ENCODE measurements at places on chromosomes 7 and 10.

GRCh38 chr7:133481676-133482075, 228.8 kb downstream of the EXOC4 start:
- peak; percentile 49 for DNase-seq

DNA sequence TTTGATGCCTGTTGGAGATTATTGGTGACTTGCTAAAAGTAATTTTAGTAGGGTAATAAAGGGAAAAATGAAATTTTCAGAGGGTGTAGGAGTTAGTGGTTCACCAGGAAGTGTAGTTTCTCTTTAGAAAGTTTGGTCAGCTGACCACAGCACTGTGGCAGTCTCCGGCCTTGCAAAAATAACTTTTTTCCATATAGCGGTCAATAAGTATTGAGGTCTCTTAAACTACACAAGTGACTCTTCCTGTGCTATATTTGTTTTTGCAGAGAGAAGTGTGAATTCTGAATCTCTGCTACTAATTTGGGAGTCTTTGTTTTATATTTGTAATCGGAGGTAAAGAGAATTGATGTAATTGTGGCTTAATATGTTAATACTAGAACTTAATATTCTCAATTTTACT, 24.3 kb downstream of the PTPN12 start:
- no peak for DNase-seq

GRCh38 chr7:156094350-156095146, 282.3 kb upstream of the SHH start:
- DNase-seq = no peak

DNA sequence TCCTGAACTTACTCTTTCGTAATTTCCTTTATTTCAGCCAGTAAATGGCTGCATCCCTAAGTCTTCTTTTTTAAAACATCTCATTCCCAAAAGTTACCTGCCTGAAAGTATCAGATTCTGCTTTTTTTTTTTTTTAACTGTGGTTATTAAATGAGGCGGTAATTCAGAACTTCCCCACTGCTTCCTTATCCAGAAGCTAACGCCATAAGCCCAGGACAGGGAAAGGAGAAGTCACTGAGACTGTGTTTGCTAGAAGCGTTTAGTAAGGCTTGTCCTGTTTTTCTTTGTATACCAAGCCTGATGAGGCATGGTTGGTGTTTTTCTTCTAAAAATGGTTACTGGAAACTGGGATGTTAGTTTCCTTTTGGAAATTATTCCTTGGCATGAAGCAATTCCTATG, 197.8 kb downstream of the CELF2 start:
- DNase-seq = no peak

DNA sequence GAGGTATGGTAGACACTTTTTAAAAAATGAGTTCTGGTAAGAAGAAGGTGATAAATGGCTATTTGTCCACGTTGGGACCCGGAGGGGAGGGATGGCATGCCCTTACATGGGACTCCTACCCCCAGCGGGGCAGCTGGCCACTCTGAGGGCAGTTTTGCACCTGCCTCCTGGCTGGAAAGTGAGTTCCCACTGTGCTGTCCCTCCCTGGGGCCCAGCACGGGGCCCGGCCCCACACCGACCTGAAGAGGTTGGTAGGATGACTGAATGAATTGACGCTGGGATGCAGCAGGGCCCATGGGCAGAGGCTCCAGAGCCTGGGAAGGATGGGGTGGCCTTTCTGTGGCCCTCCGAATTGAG, 601 bp upstream of the AEBP1 start:
- DNase-seq = no peak

GRCh38 chr7:131555552-131556052, 826 bp downstream of the PODXL start:
- no peak for DNase-seq

- DNase-seq = no peak
Observed at GRCh38 chr7:37424995-37425394, 23.7 kb downstream of the ELMO1 start.

DNA sequence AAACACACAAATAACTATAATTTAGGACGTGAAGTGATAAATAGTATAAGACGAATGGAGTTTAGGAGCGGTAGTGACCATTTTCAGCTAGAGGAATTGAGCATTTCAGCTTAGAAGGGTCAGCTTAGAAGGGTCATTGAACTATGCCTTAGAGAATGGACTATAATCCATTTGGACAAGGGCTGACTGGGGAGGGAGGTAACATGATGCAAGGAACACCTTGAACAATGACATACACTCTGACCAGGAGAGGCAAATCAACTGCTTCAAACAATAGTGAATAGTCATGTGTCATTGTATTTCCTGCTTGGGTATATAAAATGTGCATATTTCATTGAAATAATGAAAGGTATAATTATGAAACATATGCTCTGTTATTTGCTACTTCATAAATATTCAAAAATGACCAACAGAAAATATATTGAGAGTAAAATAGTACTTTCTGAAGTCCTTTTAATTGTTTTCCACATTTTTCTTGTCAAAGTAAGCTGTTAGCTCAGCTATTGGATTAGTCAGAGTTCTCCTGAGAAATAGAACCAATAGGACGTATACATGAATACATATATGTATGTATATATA, 40.5 kb upstream of the WASL start:
- no peak for DNase-seq

DNA sequence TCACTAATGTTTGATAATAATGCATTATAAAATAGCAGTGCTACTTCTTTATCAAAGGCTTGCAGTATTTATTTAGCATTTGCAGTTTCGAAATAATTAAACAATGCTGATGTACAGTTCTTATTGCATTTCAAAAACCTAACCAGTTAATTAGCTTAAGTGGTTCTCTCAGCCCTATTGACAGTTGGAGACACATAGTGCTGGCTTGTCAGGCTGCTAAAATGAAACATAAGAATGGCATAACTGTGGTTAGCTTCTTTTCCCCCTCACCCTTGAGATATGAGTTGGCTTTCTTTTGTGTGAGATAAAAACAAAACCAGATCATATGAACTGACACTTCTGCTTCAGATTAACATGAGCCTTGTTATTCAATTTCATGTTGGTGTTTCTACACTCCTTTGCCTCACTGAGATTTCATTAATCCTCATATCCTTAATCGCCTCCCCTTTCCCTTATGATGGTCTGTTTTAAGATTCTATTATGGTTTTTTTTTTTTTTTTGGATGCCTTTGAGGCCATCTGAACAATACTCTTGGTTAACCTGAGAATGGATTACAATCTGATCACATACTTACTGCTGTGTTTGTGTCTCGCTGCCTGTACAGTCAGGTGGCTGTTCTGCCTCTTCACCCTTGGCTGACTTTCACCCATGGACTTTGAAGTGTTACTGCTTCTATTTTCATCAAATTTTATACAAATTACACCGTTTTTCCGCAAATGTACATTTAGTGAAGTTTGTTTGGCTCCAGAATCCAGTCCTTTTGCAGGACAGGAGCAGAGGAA, 108.0 kb downstream of the SDK1 start:
- DNase-seq = no peak

- DNase-seq = no peak
Observed at GRCh38 chr10:124341768-124342135, 77.0 kb downstream of the OAT start.

DNA sequence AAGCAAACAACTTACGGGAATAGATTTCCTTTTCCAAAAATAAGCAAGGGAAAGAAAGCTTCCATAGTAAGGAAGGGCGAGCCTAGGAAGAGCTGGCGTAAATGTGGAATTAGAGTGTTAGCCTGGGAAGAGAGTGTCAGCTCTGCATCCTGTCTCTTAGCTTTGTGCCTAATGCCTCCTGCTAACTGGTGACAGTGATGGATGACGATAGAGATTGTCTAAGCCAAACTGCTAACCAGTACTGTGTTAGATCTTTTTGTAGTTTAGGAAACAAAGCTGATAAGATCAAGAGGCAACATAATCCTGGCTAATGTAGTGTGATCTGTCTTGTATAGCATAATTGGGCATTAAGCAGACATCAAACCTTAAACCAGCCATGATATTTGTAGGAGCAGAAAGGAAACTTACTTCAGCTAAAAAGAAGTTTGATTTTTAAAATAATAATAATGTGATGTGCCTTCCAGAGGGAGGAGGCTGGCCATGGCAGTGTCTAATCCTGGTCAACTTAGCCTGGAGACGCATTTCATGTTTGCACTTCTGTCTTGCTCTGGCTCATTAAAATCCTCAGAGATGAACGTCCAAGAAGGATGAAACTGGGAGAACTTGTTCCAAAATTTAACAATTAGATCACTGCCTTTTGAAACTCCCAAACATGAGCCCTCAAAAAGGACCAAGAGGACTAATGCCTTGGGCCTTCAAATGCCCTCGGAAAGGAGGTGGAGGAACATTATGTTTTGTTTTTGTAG, 85.1 kb downstream of the FAM204A start:
- DNase-seq = no peak

- DNase-seq = no peak
Observed at GRCh38 chr7:142153400-142153799, 41.9 kb downstream of the MGAM2 start.

DNA sequence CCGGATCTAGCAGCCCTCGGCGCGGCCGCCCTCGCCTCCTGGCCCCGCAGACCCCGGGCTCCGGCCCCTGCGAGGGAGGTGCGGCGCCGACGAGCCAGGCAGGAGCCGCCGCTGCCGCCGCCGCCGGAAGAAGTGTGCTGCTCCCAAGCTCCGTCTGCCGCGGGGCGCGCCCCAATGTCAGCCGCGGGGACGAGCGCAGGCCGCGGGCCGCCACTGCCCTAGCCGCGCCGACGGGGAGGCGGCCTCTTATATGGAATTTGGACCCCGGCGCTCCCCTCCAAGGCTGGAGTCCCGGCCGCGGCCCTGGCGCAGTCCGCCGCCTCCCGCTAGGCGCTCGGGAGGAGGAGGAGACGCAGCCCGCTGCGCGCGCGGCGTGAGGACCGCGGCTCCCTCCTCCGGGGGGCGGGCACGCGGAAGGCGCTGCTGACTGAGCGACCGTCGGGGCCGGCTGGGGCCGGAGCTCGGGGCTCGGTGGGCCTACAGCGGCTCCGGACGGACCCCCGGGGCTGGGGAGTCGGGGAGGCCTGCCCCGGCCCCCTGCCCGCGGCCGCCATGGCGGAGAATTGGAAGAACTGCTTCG, at the start of gene TRIM8:
TRIM8 (plus strand) TSS at position 414 of the 580 bp plus-strand sequence; CDS start at position 553, 139 bp downstream.
- peak; percentile 61 for DNase-seq

DNA sequence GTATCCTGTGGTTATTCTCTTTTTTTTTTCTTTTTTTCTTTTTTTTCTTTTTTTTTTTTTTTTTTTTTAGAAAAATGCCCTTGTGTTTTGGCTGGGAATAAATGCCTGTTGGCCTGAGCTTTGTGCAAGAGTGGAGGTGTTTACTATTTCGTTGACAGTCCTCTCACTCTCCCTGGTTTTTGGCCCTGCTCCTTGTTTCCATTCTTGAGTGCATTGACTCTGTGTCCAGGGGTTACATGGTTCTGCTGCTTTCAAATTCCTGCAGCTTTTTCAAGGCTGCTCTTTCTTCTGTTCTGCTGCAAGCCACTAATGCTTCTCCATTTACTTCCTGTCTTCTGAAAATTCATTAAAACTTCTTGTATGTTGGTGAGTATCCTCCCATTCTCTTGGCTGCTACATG, 59.7 kb upstream of the TBX20 start:
- DNase-seq = no peak

DNA sequence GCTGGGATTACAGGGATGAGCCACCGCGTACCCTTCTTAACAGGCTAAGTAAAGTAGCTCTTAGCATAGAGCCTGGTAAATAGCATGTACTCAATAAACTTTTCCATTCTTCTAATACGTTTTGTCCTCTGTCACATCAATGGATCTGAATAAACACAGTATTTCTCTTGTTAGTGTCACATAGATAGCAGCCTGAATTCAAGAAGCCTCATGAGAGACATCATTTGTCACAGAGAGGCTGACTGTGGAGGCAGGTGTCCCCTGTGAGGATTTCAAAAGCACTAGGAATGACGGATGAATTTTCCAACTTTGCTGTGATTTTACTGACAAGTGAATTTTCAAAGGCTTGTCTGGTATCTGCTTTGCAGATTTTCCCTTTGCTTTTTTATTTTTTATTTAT, 82.6 kb upstream of the CDC14C start:
- DNase-seq = no peak

DNA sequence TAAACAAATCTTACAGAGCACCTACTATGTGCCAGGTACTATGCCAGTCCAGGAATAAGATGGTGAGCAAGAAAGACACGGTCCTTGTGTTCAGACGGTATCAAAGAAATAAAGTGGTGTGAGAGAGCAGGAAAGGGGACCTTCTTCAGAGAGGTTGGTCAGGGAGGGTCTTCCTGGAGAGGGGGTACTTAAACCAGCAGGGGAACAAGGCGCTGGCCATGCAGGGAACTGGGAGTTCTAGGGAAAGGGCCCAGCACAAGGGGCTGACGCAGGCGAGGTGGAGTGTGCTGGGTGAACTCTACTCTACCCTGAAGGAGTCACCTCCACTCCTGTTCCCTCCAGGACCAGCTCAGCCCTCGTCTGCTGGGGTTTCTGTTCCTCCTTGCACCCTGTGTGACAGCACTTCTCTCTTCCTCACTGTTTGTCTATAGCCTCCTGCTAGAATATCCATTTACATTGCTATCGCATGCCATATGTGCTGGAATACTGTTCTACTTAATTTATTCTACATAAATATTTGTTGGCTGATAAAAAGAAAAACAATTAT, 73.5 kb downstream of the AOAH start:
- no peak for DNase-seq

DNA sequence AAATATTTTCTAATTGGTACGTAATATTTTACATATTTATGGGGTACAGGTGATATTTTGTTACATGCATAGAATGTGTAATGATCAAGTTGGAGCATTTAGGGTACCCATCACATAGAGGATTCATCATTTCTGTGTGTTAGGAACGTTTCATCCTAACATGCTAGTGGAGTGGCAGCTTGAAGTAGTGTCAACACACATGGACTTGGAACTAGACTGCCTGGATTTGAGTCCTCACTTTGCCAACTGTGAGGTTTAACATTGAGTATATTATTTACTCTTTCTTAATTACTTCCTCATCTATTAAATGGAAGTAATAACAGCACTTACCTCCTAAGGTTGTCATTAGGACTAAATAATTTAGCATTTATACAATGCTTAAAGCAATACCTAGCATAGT, 241.9 kb downstream of the PLXDC2 start:
- DNase-seq = no peak

GRCh38 chr7:129017933-129018538, 36.9 kb downstream of the TNPO3 start:
- DNase-seq = no peak

GRCh38 chr7:124796771-124797170, 31.2 kb upstream of the GPR37 start:
- DNase-seq = no peak

DNA sequence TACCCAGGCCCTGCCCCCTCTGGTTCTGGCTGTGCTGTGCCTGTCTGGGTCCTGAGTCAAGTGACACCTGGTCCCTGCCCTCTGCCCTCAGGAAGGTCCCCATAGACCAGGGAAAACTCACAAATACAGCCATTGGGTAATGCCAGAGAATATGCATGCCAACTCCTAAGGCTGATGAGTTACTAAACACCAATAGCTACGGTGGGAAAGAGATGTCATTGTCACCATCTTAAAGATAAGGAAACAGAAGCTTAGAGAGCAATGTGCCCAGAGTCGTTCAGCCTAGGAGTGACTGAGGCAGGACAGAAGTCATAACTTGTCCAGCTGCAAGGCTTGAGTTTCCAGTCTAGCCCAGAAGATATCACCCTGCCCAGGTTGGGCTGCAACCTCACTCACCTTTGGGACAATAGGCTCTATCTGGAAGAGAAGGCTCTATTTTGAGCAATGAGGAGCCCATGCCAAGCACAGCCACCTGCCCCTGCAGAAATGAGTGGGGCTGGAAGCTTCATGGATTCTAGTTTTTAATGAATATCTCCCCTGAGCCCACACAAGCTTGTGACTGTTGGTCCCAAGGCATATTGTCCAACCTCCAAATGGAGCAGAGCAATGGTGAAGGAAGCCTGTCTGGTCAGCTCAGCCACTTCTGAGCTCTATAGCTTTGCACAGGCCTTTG, 42.6 kb downstream of the ZNF273 start:
- no peak for DNase-seq

GRCh38 chr7:157670490-157671357, 333.9 kb downstream of the DNAJB6 start:
- no peak for DNase-seq
